ENCODE measurements at places on chromosomes 6 and 20.

DNA sequence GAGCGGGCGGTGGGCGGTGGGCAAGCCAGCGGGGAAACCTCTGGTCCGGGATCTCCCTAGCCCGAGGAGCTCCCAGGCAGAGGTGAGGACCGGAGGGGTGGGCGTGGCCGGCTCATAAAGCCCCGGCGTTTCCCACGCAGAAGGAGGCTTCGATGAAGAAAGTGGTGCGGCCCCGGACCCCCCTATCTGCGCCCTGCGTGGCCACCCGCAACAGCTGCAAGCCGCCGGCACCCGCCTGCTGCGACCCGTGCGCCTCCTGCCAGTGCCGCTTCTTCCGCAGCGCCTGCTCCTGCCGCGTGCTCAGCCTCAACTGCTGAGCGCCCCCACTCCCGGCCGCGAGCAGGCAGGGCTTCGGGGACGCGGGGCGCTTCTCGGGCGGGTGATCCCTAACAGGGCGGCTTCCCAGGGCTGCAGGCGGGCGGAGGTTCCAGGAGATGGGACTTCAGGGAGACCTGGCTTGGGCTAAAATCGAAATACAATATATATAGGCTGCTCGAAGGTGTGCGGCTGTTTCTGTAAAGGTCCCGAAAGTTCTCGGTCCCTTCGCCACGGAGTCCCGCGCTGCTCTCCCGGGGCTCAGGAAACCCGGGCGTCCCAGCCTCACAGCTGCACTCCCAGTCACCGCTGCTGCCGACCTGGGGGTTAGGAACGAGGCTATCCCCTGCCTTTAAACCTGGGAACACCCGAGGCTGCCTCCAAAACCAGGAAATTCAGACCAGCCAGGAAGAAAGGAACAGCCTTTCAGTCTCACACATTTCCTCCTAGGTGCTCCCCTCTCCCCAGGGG, 27.8 kb downstream of the ASIP start:
- no peak for DNase-seq

DNA sequence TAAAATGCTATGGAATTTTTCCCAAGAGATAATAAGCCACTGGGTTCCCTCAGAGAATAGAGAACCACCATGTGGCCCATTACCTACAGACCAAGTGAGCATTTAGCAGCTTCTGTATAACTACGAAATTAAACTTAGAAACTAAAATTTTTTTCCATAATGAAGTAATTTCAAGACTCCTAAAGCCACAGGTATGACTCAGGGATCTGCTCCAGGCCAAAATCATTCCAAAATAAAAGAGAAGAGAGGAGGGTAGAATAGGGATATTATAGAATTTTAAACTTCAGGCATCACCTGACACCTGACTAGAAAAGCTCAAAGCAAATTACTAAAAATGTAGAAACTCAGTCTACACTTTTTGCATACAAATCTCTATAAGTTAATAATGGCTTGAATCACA, 108.9 kb upstream of the DST start:
- DNase-seq, result no peak

DNA sequence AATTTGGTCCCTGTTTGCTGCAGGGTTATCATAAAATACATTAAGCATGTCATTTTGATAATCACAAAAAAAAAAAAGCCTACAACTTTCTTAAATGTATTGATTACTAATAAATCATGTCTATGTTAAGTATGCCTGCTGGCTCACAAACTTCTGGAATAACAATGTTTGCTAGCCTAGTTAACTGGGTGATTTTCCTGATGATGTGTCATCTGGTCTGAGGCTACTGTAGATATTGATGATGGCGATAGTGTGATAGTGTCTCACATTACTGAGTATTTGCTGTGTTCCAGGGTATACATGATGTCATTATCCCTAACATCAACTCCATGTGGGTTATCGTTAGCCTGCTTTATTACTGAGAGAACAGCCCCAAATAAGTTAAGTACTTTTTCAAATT, 86.2 kb upstream of the VSTM2L start:
- DNase-seq, result no peak

DNA sequence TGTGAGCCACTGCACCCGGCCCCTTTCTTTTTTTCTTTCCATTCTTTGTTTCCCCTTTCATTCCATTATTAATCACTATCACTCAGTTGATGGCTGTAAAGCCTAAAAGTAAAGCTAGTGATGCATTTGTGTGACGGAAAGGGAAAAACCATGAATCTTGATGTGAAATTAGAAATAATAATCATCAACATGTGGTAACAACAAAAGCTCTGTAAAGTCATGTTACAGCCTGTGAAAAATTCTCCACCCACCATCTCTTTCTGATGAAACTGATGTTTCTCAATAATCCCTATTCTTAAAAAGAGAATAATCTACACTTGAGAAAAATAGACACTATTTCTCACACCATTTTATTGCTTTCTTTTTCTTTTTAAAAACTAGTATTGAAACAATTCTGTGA, 80.0 kb downstream of the CRYBG1 start:
- DNase-seq, result no peak

DNA sequence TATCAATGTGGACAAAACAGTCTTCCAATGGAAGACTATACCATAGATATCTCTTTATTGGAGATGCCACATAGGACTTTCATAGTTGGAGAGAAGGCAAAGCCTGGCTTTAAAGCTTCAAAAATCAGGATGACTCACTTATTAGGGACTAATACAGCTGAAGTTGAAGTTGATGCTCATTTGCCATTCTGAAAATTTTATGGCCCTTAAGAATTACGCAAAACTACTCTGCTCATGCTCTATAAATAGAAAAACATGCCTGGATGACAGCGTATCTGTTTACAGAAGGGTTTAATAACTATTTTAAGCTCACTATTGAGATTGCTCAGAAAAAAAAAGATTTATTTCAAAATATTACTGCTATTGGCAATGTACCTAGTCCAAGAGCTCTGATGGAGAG, 155.5 kb upstream of the DST start:
- peak; percentile 93 for DNase-seq

DNA sequence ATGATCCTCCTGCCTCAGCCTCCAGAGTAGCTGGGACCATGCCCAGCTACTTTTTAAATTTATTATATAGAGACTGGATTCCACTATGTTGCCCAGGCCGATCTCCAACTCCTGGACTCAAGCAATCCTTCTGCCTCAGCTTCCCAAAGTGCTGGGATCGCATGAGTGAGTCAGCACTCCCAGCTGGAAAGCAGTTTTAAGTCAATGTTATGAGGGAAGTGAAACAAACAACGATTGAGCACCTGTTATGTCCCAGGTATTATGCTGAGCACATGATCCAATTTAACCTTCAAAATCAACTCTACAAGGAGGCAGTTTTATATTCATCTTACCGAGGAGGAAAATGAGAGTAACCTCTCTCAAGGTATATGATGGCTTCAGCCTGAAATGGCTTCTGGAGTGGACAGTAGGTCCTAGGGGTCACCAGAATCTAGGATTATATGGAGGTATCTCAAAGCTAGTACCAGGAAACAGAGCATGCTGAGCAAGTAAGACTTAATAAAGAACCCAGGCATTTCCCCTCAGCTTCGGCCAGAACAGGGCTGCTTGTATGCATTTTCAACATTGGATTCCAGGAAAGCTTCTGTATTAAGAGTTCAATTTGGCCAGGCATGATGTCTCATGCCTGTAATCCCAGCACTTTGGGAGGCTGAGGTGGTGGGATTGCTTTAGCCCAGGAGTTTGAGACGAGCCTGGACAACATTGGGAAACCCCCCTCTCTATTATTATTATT, 55.0 kb downstream of the EDN1 start:
- no peak for DNase-seq

GRCh38 chr6:168711666-168712300, 270.8 kb downstream of the SMOC2 start:
- no peak for DNase-seq

DNA sequence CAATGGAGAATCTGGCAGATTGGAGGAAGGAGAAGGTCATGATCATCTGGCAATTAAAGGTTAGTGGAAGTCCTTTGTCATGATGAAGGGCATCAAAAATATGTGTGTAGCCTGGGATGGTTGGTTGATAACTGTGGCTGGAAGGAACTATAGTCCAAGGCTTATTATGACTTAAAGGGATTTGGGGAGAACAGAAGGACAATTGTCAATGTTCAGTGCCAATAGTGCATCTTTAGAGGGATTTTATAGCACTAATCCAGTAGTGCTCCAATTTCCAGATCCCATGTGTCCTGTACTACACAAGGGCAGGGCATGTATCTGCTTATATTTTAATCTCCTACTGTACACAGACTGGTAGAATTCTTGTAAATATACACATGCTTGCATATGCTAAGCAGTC, 5.0 kb upstream of the ZBTB24 start:
- DNase-seq, result no peak

DNA sequence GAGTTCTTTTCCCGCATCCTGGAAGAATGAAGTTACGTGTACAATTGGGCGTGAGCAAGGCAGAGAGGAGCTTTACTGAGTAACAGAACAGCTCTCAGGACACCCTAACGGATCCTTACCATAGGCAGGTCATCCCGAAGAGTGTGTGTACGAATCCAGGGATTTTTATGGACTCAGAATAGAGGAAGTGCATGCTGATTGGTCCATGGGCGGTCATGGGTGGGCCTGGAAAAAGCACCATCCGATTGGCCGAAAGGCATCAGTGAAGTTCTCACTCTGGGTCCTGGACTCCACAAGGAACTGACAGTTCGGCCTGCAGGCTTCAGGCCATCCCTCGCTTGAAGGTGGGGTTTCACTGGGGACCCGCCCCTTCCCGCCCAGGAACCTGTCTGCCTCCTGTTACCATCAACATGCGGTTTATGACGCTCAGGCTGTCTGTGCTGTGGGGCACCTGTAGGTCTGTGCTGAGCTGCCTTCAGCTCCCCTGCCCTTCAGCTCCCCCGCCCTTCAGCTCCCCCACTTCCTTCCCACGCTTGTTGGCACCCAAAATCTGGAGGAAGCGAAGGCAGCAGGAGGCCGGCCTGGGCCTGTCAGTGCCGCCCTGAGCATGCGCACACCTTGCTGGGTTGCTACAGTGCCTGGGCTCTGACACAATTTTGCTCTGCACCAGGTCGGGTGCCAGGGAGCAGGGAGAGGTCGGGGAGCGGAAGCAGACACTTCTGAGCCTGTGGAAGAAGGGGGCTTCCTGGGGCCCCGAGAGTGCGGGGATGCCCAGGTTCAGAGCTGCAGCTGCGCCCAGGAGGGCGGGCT, 57.9 kb upstream of the MANEA start:
- DNase-seq, result no peak

DNA sequence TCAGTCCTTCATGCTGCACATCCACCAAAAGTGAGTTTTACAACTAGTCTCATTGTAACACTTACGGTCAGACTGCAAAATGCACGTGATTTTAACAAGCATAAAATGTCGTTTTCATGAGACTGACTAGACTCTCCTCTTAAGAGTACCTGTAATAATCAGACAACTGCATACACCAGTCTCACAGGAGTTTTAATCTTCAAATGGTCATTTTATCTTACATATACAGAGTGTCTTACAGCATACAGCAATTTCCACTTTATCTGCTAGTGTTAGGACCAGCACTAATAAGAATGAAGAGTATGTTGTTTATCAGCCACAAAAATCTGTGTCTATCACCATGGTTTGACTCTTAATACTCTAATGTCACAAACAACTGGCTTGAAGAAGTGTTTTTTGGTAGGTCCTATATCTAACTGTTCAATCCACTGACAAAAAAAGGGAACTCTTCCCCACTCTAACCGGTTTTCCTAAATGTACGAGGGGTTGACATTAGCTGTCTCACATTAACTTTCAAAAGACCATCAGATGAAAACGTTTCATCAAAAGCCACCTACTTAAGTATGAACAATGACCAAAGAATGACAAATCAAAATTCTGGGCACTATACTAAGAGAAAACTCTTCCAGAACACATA, 1.5 kb upstream of the ASF1A start:
- DNase-seq, result no peak

DNA sequence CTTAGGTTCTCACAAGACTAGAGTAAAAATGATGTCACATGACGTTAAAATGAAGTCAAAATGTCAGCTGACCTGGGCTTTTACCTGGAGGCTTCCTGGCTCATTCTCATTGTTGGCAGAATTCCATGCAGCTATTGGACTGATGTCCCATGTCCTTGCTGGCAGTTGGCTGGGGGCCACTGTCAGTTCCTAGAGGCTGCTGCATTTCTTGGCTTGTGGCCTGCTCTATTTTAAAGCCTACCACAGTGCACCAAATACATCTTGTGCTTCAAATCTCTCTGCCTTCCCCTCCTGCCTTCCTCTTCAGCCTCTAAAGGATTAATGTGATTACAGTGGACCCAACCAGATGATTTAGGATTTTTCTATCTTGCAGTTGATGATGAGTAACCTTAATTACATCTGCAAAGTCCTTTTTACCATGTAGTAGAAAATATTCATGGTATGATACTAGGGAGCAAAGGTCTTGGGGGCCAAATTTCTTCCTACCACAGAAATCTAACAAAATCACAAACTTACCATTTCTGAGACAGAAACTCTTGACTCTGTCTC, 81.9 kb downstream of the FIG4 start:
- DNase-seq, result peak; percentile 64

GRCh38 chr6:5468586-5468985, 207.3 kb downstream of the FARS2 start:
- DNase-seq, result no peak

- no peak for DNase-seq
Measured at GRCh38 chr6:70843328-70843918, 113.4 kb downstream of the B3GAT2 start.

- DNase-seq, result no peak
Measured at GRCh38 chr6:114712129-114712662, 369.4 kb upstream of the HS3ST5 start.

GRCh38 chr6:46556053-46556452, 64.8 kb upstream of the RCAN2 start:
- DNase-seq, result no peak

GRCh38 chr6:11213422-11214021, 18.9 kb downstream of the NEDD9 start:
- no peak for DNase-seq

GRCh38 chr20:58374027-58374850, 14.8 kb upstream of the VAPB start:
- DNase-seq, result no peak

- DNase-seq, result no peak
Measured at GRCh38 chr6:132978685-132979084, 164.3 kb downstream of the RPS12 start.

GRCh38 chr20:22354647-22355046, 229.7 kb downstream of the FOXA2 start:
- no peak for DNase-seq

All from BJ (cell line).